ENCODE measurements at places on chromosomes 2 and 18. TPM values are rescaled to one million over a fixed set of nuclear protein-coding genes. Genes with fewer than 3 reads are reported as not detected.

NMUR1 gene
- total RNA-seq, result not detected

SLC35G4 gene
- total RNA-seq, result not detected

LRRC30 gene
- not detected for total RNA-seq

DSC2 gene
- total RNA-seq, result 0.26 TPM

TMEM18 gene
- total RNA-seq, result 37.3 TPM

ANKRD30B gene
- not detected for total RNA-seq

GALNT14 gene
- not detected for total RNA-seq

CSRNP3 gene
- 1.0 TPM for total RNA-seq

INPP4A gene
- total RNA-seq, result 36.0 TPM

ST6GAL2 gene
- total RNA-seq, result 2.6 TPM

G6PC2 gene
- not detected for total RNA-seq

CFAP65 gene
- 2.6 TPM for total RNA-seq

NT5DC4 gene
- not detected for total RNA-seq

OTOS gene
- not detected for total RNA-seq

CIB4 gene
- not detected for total RNA-seq

CFC1 gene
- not detected for total RNA-seq

WNT6 gene
- total RNA-seq, result not detected

ABCA12 gene
- total RNA-seq, result not detected

ALPG gene
- not detected for total RNA-seq

MC4R gene
- total RNA-seq, result not detected

CD8B gene
- 0.55 TPM for total RNA-seq

DCDC2C gene
- total RNA-seq, result not detected

FECH gene
- total RNA-seq, result 24.0 TPM

GPR75 gene
- 2.1 TPM for total RNA-seq

DNAH6 gene
- total RNA-seq, result 1.0 TPM

ANKZF1 gene
- 31.8 TPM for total RNA-seq

ANKRD29 gene
- 14.2 TPM for total RNA-seq

EPB41L3 gene
- 111 TPM for total RNA-seq

LAMA1 gene
- total RNA-seq, result 0.88 TPM

MC5R gene
- total RNA-seq, result not detected

B3GNT7 gene
- 2.0 TPM for total RNA-seq

All from uterus (tissue), 4 donors.